ENCODE measurements at places on chromosomes 1 and 21.

- no peak for DNase-seq
Measured at GRCh38 chr1:100616121-100616621, 78.2 kb downstream of the GPR88 start.

GRCh38 chr1:34712007-34712688, 42.7 kb upstream of the GJB5 start:
- no peak for DNase-seq

- DNase-seq = no peak
Measured at GRCh38 chr1:21700094-21700493, 30.9 kb upstream of the RAP1GAP start.

DNA sequence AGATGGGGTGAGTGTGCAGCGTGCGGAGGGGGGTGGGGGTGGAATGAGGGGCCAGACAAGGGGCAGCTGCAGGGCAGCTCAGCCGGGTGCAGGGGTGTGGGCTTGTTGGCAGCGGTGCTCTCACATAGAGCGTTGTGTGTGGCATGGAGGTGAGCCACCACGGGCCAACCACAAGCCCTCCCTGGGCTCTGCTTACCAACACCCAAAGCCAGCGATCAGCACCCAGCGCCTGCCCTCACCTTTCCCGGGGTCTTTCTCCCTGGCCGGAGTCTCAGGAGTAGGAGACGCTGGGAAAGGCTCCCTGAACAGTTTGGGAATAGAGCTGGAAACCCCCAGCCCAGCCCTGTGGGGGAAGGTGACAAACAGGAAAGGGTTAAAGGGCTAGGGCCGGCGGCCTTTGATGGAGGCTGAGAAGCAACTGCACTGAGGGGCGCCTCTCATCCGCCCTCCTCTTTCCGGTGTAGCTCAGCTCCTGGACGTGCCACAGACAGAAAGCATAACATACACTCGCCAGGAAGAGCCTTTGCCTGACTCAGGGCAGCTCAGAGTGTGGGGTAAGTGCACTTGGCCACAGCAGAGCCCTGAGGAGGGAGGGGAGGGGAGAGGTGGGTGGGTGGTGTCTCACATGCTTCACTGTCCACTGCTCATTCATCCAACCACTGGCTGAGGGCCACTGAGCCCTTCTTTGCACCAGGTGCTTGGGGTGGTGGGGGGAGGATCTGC, 577 bp downstream of the IKBKE start:
- DNase-seq = peak; percentile 80

DNA sequence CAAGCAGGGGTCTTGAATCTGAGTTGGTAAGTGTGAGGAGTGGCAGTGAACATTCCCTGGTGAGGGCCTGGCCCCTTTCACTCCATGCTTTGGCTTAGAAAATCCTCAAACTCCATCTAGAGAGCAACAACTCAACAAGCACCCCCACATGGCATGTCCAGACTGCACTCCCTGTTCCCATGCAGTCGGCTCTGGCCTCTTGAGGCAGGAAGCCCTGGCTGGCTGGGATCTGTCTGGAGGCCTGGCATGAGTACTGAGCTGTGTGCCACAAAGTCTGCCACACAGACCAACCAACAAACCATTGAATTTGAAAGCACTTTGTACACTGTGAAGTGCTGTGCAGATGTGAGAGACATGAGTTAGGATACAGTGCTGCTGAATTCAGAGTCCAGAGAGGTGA, 25.2 kb downstream of the COA7 start:
- no peak for DNase-seq

GRCh38 chr21:38680401-38680800, 125.3 kb upstream of the ETS2 start:
- DNase-seq = no peak

GRCh38 chr1:39409055-39409816, 82.2 kb upstream of the BMP8A start:
- DNase-seq = peak; percentile 26

DNA sequence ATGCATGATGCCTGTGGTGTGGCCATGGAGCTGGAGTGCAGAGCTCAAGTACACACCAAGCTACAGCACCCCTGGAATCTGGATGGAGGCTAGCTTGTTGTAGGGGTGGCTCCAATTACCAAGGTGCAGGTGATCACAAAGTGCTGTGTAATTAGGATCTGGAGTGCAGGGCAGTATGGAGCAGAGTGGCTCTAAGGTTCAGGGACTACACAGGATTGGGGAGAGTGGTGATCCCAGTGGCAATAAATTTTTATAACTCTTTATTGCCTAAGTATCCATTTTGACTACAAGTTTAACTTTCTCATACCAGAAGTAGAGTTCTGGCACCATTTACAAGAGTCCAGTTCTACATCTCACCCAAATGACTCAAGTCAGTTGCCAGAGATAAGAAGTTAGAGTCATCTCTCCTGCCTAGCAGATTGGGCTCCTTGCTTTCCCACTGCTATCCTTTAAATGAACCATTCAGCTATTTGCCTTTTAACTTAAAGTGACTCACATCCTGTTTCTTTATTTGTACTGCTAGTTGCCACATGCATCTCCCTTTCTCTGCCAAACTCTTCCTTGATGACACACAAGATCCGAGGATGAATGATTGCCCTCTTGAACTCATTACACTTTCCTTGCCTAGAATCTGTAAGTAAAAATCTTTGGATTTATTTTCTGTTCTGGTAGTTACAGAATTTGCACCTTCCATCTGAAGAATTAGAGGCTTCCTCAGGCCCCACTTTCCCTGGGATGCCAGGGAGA, 427.2 kb downstream of the KCNT2 start:
- peak; percentile 1 for DNase-seq

DNA sequence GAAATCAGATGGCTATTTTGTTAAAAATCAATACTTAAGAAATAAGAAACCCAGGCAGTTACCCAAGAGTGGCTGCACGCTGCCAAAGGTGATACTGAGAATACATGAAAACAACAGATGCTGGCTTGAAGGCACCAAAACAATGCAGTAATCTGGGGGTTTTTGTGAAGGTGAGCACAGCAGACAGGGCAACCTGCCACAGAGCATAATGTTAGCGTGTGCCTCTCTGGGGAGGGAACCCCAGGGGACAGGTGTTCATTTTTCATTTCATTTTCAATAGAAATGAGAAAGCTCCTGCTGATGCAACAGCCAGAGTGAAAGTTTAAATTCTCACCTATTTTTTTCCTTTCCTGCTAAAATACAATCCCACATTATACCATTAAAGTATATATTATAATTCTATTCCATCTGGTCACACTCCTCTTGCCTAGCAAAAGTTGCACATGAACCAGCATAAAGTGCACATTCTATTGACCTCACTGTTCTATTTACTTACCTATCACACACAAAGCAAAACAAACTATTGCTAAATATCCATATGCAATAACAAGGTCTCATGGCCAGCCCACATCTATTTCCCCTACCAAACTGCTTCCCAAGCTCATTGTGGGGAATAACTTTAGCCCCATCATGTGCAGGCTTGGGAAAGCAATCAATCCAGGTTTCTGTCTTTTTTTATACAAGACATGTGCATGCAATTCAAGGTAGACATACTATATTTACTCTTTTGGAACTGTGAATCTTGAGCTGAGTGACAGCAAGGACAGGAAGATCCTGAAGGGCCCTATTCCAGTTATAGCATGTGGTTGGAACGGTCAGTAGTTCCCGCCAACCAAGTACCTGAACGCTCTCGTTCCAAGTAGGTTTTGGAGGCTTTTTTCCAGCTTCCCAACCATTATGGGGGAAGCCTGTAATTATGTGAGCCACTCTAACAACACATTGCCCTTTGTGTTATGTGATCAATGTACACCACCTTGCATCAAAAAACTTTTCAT, 173.6 kb downstream of the RERE start:
- no peak for DNase-seq

DNA sequence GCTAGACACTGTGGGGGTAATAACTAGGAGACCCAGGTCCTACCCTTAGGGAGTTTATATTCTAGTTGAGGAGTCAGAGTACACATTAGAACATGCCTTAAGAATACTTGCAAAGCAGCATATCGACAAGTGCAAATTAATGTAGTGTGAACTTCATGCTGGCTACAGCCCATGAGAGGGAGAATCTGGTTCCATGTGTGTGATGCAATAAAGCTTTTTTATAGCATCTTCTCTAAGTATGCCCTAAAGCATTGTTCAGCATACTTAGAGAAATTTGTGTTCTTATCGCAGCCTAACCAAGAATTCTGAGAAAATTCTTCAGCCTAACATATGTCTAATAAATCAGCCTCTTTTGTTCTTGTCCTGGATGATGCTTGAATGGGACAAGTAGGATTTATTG, 95.5 kb downstream of the SDCCAG8 start:
- no peak for DNase-seq

- no peak for DNase-seq
Measured at GRCh38 chr1:216356945-216357344, 66.3 kb downstream of the USH2A start.

- no peak for DNase-seq
Measured at GRCh38 chr1:234295626-234296025, 77.6 kb upstream of the COA6 start.

DNA sequence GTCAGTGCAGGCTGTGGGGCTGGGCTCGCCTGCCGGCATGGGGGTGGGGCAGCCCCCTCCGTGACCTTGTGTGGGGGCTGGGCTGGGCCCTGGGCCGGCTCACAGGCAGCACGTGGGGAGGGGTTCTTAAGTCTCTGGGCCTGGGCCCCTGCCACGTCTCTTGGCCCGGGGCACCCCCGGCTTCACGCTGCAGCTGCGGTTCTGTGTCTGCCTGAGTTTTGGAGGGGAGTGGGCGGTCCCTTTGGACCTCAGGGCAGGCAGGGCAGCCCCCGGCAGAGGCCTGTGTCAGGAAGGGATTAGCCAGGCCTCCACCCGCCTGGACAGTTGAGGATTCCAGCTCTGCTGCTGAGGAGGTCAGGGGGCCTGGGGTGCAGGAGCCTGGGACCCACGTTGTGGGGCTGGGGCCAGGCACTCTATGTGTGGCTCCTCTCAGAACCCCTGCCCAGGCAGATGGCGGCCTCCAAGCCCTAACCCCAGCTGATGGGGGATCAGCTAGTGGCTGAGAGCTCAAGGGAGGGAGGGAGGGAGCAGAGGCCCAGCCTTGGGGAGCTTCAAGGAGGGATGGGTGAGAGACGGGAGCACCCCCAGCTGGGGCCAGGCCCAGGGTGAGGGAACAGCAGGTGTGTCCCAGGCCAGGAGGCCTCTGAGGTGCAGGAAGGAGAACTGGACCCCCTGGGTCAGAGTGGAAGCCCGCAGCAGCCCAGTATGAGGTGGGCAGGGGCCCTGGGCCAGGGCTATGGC, 1.8 kb upstream of the PLCH2 start:
- no peak for DNase-seq

DNA sequence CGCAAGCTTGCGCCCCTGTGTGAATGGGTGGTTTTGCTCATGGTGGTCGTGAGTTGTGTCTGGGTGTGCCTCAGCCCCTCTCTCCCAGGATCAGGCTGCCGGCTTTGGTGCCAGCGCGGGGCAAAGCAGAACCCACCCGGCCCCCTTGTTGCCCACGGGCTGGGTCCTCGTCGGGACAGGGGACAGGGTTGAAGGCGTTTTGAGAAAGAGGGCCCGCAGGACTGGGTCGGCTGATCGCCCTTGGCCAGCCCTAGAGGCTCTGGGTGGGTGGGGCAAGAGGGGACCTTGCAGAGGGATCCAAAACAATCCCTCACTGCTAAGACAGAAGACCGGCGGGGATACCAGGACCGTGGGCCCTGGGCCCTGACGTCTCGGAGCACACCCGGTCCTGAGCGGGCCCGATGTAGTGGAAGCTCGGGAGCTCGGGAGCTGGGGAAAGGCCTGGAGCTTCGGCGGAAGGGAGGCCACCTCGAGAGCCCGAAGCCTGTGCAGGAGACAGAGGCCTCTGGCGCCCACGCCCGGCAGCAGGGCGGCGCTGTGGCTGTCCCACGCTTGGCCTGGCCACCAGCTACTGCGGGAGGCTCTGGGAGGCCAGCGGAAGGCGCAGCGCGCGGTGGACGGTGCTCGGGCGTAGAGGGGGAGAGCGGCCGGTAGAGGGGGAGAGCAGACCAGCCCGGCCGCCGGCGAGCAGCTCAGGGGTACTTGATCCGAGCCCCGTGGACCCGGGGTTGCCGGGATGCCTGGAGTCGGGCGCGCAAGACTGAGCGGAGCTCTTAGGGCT, 2.8 kb upstream of the ZNF678 start:
- no peak for DNase-seq

GRCh38 chr1:229381234-229381633, 38.4 kb upstream of the CCSAP start:
- DNase-seq = no peak

GRCh38 chr1:183096894-183097293, 73.7 kb downstream of the LAMC1 start:
- DNase-seq = no peak

GRCh38 chr1:193111641-193112090, 6.5 kb upstream of the GLRX2 start:
- no peak for DNase-seq

DNA sequence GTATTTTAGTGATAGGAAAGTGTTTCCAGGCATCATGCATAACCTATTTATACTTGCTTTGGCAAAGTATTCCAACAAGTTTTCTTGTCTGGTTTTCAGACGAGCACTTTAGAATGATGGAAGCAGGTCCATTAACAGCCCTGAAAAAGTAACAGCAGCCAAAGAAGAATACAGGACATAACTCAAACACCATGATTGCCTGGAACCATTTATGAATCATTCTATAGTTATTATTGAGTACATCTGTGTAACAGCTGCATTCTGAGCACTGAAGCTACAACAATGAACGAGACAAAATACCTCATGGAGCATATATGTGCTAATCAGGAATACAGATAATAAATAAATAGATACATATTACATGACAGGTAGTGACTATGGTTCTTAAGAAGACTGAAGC, 12.6 kb downstream of the IL10RB start:
- DNase-seq = no peak

GRCh38 chr1:91734761-91735160, 151.2 kb downstream of the TGFBR3 start:
- peak; percentile 68 for DNase-seq

DNA sequence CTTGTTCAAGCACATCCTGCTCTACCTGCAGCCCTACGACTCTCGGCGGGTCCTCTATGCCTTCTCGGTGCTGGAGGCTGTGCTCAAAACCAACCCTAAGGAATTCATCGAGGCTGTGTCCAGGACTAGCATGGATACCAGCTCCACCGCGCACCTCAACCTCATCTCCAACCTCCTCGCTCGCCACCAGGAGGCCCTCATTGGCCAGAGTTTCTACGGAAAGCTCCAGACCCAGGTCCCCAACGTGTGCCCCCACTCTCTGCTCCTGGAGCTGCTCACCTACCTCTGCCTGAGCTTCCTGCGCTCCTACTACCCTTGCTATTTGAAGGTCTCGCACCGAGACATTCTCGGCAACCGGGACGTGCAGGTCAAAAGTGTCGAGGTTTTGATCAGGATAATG, 74.3 kb upstream of the MORC3 start:
- no peak for DNase-seq

DNA sequence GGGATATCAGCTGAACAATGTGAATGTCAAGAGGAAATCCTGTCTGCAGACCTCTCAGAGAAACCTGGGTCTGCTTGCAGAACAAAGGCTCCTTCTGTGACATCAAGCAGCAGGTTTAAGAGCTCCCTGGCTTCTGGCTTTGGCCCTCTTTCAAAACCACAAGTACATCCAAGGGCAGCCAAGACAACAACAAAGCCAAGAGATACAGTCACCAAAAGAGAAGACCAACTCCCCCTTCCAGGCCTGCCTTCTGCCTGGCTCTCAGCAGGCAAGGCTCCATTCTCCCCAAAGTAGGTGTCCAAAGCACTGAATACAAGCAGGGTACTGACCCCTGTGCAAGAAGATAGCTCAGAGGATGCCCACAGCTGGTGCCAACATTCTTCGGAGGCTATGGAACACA, 11.5 kb downstream of the BCAR3 start:
- no peak for DNase-seq

GRCh38 chr1:157105988-157106812, 6.6 kb upstream of the ETV3L start:
- DNase-seq = peak; percentile 62

Data from activated CD4-positive, alpha-beta T cell treated with anti-CD3 and anti-CD28 coated beads, Interleukin-10, Interleukin-2, amounts not matched to agents 100 ng/mL and 50 ng/mL, durations not matched to agents 16 hours and 8 hours (primary cell).